ENCODE measurements at places on chromosomes 6 and 20. TPM values are rescaled to one million over a fixed set of nuclear protein-coding genes. Genes with fewer than 3 reads are reported as not detected.

Gene GJA10
- not detected for total RNA-seq

Gene E2F1
- total RNA-seq = 17.4 TPM

Gene COL9A1
- not detected for total RNA-seq

Gene MYMX
- not detected for total RNA-seq

Gene TUBB1
- total RNA-seq = not detected

Gene SLC17A9
- 4.0 TPM for total RNA-seq

Gene CD83
- total RNA-seq = 13.4 TPM

All from melanocyte of skin (primary cell).